Activated naive CD4-positive, alpha-beta T cell treated with anti-CD3 and anti-CD28 coated beads, Interleukin-2, amount 50 U/mL, for 72 hours (primary cell): ENCODE measurements at places on chromosomes 3 and 15.

DNA sequence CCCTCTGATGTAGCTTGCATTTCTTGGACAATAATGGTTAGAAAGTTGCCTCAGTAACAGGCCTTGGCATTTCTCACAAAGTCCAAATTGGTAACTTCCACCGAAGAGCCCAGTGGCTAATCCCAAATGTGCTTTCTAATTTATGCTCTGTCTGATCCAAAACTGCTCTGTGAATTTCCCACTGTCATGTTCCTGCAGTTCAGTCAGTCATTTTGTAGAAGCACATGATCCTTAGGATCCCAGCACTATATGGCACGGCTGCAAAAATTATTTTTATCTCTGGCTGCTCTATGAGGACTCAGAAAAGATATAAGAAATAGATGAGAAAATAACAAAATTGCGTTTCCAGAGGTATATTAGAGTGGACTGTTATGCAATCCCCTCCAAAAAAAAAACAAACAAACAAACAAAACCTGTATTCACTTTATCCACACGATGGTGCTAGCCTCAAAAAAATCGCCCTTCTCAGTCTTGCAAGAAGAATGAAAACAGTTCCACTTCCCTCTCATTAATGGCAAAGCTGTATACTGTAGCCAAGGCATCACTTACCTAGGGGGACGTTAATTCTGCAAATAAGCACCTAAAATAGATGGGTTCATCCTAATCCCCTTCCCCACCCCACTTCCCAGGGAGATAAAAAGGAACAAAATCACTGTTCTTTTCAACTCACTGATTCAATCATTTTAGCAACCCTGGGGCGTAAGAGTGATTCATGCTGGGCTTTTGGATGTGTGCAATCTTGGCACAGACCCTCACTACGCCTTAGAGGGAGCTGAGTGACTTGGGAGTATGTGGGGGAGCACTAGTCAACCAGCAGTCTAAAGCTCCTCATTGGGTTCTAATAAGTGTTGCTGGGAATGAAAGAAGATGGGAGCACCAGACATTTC lies 61.3 kb downstream of the TMCO5A start:
- peak; percentile 16 for DNase-seq

GRCh38 chr3:11195721-11196332 lies 41.5 kb downstream of the HRH1 start:
- no peak for DNase-seq

DNA sequence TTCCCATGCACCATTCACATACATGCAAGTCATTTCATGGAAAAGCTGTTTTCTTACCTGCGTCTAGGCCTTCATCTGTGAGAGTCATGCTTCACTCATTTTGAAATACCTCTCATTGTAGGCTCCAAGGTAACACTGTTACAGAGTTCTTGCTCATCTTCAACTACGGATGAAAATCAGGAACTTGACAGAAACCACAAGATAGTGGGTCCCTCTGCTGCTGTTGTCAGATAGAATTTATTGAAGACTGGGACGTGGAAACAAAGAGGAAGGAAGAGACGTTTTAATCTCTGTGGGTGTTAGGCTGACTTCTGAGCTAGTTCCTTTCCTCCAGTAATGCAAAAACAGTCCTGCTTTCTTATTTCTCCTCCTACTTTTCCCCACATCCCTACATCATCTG lies at the start of gene P2RY14:
Gene P2RY14 (minus strand): TSS at position 313 of the 400 bp plus-strand sequence. CDS start 64,226 bp downstream, outside the sequence.
- DNase-seq: no peak

- no peak for DNase-seq
Observed at GRCh38 chr3:11612515-11613188, 31.1 kb downstream of the VGLL4 start.

- no peak for DNase-seq
Observed at GRCh38 chr3:62554264-62554799, 181.0 kb upstream of the FEZF2 start.

DNA sequence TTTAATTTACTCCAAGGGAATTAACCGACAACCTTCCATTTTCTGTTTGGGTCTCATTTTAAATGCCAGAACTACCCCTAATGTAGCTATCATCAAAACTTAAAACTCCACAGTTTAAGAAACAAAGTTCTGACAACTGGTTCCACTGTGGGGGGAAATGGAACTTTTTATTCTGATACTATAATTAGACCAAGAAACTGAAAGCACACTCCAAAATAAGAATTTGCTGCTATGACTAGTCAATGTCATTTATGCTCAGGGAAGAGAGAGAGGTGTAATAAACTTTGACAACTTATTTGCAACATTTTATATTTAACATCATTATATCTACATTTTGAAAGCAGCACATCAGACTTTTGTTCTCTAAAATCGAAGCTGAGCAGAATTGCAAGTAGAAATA lies 169.2 kb downstream of the ANXA2 start:
- DNase-seq: no peak

- no peak for DNase-seq
Observed at GRCh38 chr3:65930648-65931047, 108.1 kb downstream of the MAGI1 start.

GRCh38 chr3:127208483-127209100 lies 15.7 kb downstream of the PRR23E start:
- no peak for DNase-seq

- no peak for DNase-seq
Observed at GRCh38 chr3:182450942-182451787, 342.1 kb upstream of the ATP11B start.

DNA sequence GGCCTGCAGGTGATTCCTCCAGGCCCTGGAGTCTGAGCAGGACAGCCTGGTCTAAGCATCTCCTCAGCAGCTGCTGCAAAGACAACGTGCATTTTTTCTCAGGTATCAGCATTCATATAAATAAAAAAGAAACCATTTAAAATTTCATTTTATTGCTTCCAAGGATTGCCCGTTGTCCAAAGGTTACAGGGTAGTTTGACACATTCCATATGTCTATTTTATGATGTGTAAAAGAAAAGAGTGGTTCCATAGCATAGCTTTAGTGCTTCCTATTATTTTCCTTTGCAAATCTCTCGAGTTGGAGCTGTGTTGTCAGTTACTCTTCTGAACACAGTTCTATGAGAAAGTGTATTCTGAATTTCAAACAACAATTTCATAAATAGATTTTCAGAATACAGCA lies 7.2 kb upstream of the DGKG start:
- no peak for DNase-seq

- no peak for DNase-seq
Observed at GRCh38 chr3:42505128-42505848, 2.8 kb downstream of the VIPR1 start.

GRCh38 chr15:44729408-44730127 lies 6.8 kb upstream of the TRIM69 start:
- DNase-seq: no peak

DNA sequence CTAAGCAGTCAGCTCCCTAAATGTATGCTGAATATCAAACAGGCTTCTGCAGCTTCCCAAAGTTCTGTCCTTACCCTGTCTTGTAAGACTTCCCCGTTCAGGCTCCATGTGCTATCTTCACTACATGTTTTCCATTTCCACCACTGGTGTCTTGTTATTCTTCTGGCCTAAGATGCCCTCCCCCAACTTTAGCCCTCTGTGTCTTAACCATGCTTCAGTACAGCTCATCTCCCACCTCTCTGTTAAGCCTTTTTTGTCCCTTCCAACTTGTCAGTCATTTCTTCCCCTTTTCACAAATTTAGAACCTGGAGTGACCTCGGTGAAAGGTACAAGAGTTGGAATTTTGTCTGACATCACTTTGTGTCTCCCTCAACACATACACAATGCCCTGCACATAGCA lies 151.7 kb upstream of the TBL1XR1 start:
- no peak for DNase-seq
